Effector memory CD4-positive, alpha-beta T cell (primary cell): ENCODE measurements at places on chromosomes 3 and 15.

- DNase-seq = no peak
Observed at GRCh38 chr3:16900779-16901440, 16.2 kb downstream of the PLCL2 start.

- DNase-seq = no peak
Observed at GRCh38 chr3:58667704-58668103, 1.1 kb upstream of the FAM3D start.

- no peak for DNase-seq
Observed at GRCh38 chr3:134380249-134380648, 6.0 kb upstream of the AMOTL2 start.

DNA sequence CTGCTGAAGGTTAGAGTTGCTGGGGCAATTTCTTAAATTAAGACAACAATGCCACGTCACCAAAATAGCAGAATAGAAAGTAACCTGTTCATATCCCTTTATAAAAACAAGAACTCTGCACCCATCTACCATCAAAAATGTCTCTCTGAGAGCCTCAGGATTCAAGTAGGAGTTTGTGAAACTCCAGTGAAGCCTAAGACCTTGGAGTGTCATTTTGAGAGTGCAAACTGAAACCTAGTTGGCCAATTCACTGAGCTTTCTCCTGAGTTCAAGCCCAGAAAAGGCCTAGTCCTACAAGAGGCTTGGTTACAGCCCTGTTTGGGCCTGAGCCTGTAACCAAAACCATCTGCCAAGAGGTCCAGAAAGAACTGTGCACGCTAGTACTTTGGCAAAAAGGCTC is 335.1 kb downstream of the EFHB start:
- no peak for DNase-seq

GRCh38 chr15:59680870-59681269 is 8.2 kb downstream of the BNIP2 start:
- DNase-seq = no peak

DNA sequence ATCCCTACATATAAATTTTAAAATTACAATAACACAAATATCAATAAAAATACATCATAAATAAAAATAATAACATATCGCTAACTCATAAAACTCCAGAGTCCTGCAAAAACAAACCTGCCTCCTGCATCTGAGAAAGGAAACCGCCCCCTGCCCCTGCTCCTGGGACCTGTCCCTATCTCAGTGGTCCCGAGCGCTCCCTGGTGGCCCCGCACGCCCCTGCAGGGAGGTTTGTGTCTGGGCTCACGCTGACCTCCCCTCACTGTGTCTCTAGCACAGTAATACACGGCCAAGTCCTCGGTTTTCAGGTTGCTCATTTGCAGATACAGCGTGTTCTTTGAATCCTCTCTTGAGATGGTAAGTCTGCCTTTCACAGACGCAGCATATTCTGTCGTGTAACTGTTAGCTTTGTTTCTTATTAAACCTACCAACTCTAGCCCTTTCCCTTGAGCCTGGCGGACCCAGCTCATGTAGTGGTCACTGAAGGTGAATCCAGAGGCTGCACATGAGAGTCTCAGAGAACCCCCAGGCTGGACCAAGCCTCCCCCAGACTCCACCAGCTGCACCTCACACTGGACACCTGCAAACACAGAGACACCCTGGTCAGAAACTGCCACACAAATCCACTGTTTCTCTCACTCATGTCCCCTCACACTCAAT is 554.1 kb downstream of the GOLGA6L6 start:
- no peak for DNase-seq

- no peak for DNase-seq
Observed at GRCh38 chr3:144034715-144035290, 63.2 kb downstream of the DIPK2A start.

GRCh38 chr3:33184863-33185262 is 33.7 kb downstream of the SUSD5 start:
- no peak for DNase-seq

GRCh38 chr3:195911946-195912270 is 3.6 kb upstream of the TNK2 start:
- DNase-seq = no peak

- no peak for DNase-seq
Observed at GRCh38 chr3:12342151-12342550, 53.3 kb downstream of the PPARG start.

- DNase-seq = no peak
Observed at GRCh38 chr3:14761121-14761672, 57.6 kb upstream of the FGD5 start.
